ENCODE measurements at places on chromosomes 12 and 14.

- DNase-seq, result no peak
These were observed 210.6 kb upstream of the PLXNC1 start for GRCh38 chr12:93937812-93938211.

GRCh38 chr14:71472356-71473340 lies 459.6 kb upstream of the RGS6 start:
- DNase-seq, result no peak

- DNase-seq, result no peak
These were observed 440.4 kb downstream of the ADAMTS20 start for GRCh38 chr12:43111608-43112007.

GRCh38 chr14:71595441-71595840 lies 336.8 kb upstream of the RGS6 start:
- no peak for DNase-seq

- no peak for DNase-seq
These were observed 35.0 kb downstream of the PPP2R5C start for GRCh38 chr14:101796479-101796878.

DNA sequence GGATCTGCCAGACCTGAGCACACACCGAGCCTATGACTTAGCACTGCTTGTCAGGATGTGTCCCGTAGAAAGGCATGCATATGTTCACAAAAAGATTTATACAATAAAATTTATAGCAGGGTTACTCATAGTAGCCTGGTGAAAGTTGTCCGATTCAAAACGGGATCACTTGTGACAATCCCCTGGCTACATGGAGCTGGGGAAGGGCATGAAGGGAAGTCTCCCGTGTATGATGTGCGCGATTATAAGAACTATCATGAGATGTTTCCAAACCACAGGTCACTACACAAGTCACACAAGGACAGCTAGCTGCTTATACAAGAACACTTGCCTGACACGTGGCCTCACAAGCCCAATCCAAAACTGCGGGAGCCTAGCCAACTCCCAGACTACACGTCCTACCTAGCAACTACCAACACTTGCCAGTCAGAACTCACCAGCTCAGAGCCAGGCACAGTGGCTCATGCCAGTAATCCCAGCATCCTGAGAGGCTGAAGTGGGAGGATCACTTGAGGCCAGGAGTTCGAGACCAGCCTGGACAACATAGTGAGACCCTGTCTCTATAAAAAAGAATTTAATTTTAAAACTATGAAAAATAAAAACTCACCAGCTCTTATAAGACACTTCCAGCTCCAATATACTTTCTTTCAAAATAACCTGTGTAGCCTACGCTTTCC lies 7.5 kb upstream of the CDCA4 start:
- no peak for DNase-seq

- DNase-seq, result no peak
These were observed 905.4 kb downstream of the SLC16A7 start for GRCh38 chr12:60501124-60501729.

GRCh38 chr12:101813117-101813516 lies 17.6 kb downstream of the GNPTAB start:
- no peak for DNase-seq
